ENCODE measurements at places on chromosomes 1 and 21.

- no peak for DNase-seq
These were observed 33.8 kb downstream of the PATJ start for GRCh38 chr1:61776091-61776490.

GRCh38 chr21:33801424-33802405 lies 113.9 kb downstream of the ATP5PO start:
- DNase-seq, result no peak

DNA sequence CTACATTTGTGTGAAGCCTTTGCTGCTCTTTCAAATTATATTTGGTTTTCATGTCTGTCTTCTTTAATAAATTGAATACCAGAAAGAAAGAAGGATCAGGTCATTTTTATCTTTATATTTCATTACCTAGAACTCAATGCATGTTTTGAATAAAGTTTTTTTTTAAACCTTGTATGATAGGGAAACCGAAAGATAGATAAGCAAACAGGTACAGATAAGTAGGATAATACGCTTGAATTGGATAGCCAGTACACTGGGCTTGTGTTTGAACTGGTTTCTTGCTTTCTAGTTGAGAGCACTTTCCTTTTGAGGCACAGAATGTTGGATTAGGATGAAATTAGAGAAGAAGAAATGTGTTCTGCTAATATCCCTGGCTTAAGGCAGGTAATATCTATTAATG lies 46.9 kb downstream of the PKN2 start:
- DNase-seq, result no peak

DNA sequence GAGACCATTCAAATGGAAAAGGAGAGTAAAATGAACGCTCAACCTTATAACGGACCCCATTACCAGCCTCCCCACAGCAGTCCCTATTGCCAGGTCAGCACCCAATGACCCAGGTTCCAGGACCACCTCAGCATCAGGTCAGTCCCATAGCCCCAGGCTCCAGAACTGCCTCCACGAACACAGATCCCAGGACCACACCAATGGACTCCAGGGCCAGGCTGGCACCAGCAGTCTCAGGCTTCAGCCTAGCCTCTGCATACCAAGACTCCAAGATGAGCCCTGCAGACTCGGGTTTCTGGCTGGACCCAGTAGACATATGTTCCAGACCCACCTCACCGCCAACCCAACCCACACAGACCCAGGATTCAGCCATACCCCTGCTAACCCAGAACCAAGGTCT lies 625.0 kb upstream of the RGS18 start:
- no peak for DNase-seq

GRCh38 chr21:38668541-38668940 lies 137.2 kb upstream of the ETS2 start:
- DNase-seq, result peak; percentile 17

DNA sequence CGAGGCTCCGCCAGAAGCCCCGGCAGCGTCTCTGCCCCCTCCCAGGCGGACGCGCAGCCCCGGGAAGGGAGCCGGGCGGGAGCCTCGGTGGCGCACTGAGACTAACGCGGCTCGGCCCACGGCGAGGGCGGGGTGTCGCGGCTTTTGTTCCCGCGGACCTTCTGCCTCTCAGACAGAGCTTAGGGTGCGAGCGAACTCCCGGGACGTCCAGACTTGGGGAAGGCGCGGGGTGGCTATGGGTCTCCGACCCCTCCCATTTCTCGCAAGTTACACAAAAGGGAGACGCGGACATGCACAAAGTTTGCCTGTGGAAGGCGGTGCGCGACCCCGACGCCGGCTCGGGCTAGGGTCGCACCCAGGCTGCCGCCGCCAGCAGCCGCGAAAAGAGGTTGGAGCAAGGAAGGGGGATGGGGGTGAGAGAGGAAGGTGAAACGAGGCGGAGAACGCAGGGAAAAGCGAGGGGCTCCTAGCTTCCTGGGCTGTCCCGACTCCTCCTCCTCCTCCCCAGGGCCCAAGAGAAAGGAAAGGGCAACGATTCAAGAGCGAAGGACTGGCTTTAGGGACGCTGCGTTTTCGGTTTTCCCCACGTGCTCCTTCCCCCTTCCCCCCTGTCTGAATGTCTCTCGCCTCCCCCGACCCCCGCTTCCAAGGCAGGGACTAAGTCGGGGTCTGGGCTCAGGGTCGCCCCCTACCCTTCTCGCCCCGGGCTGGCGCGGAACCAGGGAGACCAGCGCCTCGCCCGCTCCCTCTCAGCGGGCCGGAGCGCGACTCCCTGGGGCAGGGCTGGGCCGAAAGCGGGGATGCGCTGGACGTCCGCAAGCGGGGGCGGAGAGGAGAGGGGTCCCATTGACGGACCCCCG lies 729 bp downstream of the APP start:
- DNase-seq, result peak; percentile 61

DNA sequence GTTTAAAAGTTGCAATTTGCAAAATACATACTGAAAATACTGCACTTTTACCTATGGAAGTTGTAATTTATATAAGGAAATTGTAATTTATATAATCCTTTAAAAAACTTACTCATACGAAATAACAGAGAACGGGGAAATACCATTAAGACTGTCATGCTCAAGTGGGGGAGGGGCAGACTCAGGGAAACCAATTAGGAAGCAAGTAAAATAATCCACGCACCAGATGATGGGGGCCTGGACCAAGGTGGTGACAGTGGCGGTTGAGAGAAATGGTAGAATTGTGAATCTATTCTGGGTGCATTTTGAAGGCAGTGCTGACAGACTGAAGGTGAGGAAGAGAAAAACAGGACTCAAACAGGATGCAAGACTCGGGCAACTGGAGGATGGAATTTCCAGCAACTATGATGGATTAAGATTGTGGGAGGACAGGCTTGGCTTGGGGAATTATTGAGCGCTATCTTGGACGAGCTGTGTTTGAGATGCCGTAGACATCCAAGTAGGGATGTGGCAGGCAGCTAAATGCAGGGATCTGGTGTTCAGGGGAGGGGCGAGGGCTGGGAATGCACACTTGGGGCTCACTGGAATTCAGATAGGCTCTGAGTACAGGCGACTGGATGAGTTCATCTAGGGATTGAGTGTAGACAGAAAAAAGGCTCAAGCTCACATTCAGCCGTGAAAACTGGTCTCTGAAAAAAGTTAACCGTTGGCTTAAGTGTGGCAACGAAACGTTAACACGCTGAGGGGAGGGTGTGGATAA lies 977 bp downstream of the LCA5L start:
- DNase-seq, result peak; percentile 6

DNA sequence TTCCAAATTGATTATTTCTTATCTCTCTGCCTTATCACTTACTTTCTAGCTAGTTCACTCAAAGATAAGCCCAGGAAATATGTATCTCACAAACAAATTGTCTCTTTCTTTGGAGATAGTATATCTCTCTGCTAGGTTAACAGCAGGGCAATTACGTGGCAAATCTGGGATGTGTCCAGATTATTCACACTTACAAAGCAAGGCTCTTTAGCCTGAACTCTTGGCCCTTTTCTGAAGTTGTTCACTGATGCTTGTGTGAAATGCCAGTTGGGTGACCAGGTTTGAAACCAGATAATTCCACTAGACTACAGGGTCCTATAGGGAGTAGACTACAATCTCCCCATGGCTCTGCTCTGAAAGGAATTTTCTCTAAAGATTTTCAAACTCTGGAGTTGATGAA lies 30.8 kb upstream of the FAM78B start:
- DNase-seq, result no peak

DNA sequence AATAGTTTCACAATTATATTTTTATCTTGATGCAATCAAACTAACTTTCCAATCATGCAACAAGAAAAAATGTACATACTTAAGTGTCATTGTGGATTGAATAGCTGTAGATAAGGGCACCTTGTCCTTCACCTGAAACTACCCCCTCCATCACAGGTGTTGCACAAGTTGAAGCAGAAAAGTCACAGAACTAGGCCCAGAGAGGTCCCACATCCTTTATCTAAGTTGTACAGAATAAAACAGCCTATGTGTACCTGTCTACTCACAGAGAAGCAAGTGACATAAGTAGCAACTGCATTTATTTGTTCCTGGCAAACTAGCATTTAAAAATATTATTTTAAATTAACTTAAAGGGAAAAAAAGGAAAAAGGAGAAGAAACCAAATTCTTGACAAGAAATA lies 256.8 kb downstream of the FAF1 start:
- DNase-seq, result no peak

DNA sequence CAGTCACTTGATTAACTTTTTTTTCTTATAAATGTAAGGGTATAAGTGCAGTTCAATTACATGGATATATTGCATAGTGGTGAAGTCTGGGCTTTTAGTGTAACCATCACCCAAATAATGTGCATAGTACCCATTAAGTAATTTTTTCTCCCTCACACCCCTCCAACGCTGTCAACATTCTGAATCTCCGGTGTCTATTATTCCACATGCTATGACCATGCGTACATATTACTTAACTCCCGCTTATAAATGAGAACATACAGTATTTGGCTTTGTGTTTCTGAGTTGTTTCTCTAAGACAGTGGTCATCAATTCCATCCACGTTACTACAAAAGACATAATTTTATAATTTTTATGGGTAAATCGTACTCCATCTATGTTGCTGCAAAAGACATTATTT lies 1191.1 kb downstream of the NCAM2 start:
- no peak for DNase-seq

GRCh38 chr21:41769111-41769510 lies 2.3 kb upstream of the RIPK4 start:
- DNase-seq, result no peak

DNA sequence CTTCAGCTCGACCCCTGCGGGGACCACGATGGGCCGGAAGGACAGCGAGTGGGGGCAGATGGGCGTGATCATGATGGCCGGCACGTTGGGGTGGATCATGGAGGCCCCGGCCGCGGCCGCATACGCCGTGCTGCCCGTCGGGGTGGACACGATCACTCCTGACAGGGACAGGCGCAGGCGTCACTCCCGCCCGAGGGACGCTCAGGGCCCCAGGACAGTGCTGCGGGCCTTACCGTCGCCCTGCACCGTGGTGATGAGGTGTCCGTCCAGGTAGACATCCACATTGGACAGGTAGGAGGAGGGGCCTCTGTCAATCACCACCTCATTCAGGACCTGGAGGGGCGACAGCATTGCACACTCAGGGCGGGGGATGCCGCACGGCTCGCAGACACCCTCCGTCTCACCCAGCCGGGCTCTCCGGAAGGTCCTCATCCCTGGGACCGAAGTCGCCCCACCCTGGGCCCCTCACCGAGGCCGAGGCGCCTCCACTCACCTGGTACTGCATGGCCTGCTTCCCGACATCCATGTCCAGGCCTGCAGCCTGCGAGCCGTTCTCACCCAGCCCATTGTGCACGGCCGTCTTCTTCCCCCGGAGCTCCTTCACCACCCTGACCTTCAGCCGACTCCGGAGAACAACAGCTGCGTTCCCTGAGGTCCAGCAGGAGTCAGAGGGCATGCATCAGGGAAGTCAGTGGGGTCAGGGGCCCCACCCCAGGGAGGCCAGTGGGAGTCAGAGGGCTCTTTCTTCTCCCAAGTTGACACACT lies 24.0 kb downstream of the NADK start:
- no peak for DNase-seq

DNA sequence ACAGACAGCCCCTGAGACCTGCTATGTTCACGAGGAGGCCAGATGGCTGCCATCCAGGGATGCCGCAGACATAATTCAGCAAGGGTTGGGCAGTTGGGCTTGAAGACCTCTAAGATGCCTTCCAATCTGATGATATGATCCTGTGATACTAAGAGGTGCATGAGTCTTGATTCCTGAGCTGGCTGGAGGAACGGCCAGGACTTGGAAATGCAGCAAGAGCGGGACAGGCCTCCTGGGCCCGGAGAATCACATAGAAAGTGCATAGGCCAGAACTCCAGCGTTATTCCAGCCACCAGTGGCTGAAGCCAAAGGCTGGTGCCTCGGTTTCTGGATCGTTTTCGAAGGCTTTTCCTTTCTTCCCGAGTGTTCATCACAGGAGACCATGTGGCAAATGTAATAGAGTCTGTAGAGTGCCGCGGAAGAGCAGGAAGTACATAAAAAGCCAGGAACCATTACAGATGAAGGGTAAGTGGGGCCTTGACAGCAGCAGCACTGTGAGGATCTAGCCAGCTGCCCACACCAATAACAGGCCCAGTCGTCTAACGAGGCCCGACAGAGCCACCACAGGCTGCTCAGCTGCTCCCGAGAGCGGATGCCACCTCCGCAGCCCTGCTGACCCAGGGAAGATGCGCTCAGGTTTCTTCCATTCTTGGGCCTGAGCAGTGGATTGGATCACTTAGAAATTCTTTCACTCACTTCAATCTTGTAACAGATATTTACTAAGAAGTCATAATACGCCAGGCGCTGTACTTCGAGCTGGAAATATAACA lies 14.0 kb upstream of the LHX4 start:
- DNase-seq, result no peak

- DNase-seq, result no peak
These were observed 1512.7 kb upstream of the TPTE start for GRCh38 chr21:9008636-9009035.

- no peak for DNase-seq
These were observed 6.7 kb downstream of the EFNA4 start for GRCh38 chr1:155070158-155070621.

DNA sequence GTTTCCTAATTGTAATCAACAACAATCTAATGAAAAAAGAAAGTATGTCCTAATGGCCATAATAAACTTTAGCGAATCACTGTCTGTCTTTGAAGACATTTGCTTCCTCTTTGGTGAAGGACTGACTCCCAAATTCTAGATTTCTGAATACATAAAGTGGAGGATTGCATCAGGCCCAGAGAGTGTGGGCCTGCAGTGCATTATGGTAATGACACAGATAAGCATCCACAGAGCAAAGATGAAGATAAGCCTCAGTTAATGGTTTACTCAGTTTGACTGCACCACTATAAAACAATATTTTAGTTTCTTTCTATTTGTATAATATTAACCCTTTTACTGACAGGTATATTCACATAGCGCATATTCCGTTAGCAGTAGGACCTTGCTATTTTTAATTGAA lies 365.5 kb downstream of the KCTD3 start:
- DNase-seq, result no peak

- no peak for DNase-seq
These were observed 20.7 kb downstream of the GALNT2 start for GRCh38 chr1:230087717-230088105.

- DNase-seq, result no peak
These were observed 21.1 kb downstream of the PAX7 start for GRCh38 chr1:18651713-18652112.

DNA sequence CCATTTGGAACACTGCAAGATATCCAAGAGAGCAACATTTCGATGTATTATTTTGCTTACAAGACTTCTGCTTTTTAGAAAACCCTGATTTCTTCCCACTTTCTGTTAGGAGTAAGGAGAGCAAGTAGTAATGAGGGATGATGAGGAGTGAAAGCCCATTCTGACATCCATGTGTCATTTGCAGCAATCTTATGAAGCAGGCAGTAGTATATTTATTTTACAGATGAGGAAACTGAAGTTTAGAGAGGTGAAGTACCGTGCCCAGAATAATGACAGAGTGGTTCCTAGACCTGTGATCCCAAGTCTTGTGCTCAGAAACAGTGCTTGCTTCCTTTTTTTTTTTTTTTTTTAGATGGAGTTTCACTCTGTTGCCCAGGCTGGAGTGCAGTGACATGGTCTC lies 7.1 kb upstream of the ZSCAN20 start:
- DNase-seq, result peak; percentile 63

- DNase-seq, result no peak
These were observed 30.9 kb downstream of the LMX1A start for GRCh38 chr1:165325460-165326203.

GRCh38 chr1:16720351-16721223 lies 19.7 kb upstream of the RNU1-4 start:
- no peak for DNase-seq

GRCh38 chr21:34536820-34537219 lies 24.8 kb upstream of the KCNE1 start:
- no peak for DNase-seq

- DNase-seq, result peak; percentile 33
These were observed 231.5 kb downstream of the KCNT2 start for GRCh38 chr1:196376630-196377328.

Measured in suppressor macrophage treated with lipopolysaccharide for 4 hours (primary cell).